ENCODE measurements at places on chromosomes 12 and 14.

DNA sequence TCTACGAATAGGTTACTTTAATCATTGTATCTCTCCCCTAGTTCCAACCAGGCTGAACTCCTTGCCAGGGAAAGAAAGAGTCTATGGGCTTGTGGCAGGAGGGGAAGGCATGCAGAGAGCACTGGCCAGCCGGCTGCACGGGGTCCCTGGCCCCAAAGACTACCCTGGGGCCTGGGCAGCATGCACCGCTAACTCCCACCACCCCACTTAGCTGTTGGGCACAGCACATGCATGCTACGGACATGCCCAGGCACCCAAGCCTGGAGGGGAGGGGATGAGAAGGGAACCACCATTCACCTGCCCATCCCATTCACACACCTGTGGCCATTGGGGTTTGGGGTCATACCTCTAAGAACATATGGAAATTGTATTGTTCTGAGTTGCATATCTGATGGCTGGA lies 94.1 kb downstream of the PIK3C2G start:
- DNase-seq: no peak

DNA sequence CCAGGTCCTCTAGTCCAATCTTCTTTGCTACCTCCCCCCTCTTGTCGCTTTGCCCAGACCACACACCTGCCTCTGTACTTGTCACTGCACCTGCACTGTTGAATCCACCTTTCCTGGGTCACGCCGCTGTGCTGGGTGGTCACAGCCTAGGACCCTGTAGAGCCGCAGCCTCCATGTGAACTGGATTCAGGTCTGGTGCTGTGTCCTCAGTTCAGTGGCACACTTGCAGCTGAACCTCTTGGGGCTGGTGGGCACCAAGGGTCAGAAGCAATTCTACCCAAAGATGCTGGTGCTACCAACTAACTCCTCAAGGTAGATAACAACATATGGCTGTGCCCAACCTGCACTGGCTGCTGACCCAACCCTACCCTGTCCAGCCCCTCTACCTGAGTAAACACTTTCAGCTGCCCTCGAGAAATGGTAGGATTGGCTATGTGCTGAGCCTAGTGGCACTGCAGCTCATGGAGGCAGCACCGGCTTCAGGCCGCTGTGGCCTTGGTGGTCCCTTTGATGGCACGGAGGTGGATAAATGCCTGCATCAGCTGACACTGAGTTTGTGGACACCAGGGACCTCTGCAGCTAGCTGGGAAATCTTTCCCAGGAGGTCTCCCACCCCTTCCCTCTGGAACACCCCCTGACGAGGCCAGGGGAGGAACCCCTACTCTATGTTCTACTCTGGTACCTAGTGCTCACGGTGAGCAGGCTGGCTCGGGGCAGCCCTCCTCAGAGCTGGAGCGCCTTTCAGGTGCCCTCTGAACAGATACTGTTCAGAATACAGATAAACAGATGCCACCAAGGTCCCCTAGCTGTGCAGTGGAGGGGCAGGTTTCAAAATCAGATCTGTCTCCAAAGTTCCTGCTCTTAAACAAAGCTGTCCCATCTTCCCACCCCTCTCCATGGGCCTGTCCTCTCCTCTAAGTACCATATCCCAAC lies 14.3 kb downstream of the AGAP2 start:
- DNase-seq: no peak

GRCh38 chr12:89225401-89225800 lies 126.9 kb downstream of the DUSP6 start:
- peak; percentile 75 for DNase-seq

GRCh38 chr12:66244446-66244845 lies 55.4 kb downstream of the IRAK3 start:
- no peak for DNase-seq

DNA sequence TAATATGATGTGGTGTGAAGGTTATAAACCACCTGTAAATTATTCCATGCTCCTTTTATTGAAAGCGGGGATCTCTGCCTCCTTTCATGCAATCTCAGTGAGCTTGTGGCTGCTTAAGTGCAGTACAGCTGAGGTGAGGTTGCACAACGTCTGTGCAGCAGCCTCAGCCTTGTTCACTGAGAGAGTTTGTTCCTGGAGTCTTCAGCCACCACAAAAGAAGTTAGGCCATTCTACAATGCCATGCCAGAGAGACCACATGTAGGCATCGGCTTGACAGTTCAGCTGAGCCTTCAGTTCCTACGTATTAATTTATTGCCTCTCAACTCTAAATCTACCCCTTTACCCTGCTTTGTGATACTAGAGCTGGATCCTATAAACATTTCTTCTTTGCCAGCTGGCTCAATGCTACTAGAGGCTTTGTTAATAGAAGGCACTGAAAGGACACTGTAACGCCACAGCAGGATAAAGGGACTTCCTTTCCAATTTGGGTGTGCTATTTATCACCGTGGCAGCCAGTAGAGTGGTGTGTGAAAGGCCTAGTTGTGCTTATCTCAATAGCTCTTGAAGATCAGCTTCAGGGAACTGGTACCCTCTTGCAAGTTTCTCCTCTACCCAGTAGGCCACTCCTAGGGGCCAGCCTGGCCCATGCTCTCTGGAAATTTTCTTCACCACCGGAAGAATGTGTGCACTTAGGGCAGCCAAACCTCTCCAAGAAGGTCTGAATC lies 337.7 kb downstream of the IPO8 start:
- no peak for DNase-seq

DNA sequence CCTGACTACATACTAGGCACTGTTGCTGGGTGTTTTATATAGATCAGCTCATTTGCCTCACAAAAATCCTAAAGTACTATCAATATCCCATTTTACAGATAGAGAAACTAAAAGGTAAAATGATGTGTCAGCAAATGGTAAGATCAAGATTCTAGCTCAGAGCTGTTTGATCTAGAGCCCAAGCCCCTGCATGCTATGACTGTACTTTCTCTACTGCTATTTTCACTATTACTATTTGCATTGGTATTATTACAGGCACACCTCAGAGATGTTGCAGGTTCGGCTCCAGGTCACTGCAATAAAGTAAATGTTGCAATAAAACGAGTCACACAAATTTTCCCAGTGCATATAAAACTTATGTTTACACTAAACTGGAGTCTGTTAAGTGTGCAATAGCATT lies 10.9 kb downstream of the ISCU start:
- DNase-seq: no peak

GRCh38 chr14:78141590-78141989 lies 28.6 kb upstream of the NRXN3 start:
- no peak for DNase-seq

DNA sequence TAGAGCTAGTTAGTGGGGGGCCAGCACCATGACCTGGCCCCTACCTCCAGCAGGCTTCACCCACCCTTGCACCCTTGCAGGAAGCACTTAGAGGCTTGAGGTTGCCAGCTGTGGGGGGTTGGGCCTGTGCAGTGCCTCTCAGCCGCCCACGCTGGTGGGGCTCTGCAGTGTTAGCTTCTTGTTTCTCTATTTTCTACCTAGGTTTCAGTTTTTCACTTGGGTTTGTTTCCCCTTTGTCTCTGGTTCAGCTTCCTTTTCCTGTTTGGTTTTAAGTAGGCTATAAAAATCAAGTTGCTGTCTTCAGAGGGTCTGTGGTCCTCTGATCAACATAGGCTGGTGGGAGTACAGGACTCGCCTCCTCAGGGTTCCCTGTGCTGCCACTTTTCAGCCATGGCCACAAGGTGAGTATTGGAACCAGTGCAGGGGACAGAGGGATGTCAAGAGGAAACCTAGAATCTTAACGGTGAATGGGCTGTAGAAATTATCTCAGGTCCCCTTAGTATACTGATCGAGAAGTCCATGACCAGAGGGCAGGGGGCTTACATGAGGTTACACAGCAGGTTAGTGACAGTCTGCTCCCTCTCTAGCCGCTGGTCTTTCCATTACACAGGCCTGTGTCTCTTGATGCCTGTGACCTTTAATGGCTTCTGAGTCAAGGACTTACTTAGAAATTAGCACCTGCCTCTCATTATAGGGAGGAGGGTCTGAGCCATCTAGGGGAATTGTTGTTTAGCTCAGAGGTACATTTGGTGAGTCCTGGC lies at the start of gene EVL:
EVL (plus strand) TSS at position 312 of the 761 bp plus-strand sequence; CDS start at position 391, 79 bp downstream.
- peak; percentile 87 for DNase-seq

- no peak for DNase-seq
These were observed 70.7 kb downstream of the TAOK3 start for GRCh38 chr12:118302053-118302452.

DNA sequence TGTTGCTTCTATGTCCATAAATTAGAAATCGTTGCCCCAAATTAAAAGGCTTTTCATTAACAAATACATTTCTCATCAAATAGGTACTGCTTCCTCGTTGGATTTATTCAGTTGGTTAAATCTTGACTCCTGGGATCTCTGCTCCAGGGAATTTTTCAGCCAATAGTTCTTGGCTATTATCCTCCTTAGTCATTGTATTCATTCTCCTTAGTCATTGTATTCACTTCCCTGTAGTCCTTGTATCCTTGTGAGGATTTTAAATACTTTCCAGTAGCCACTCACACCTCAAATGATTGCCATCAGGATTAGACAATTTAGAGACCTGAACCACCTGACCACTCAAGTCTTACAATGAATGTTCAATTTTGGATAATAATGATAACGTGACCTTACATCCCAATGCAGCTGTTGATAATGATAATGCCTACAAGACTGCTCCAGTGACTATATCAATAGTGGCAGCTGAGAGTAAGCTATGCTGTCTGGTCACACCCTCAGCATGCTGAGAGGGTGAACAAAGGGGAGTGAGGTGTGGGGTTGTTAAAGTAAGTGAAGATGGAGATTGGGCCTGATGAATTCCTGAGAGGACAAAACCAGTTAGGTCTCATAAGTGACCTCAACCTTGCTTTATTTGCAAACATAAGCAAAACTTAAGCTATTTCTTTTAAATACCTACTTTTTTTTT lies 193.7 kb upstream of the RTL1 start:
- no peak for DNase-seq

GRCh38 chr12:817941-818600 lies 65.7 kb downstream of the WNK1 start:
- no peak for DNase-seq

DNA sequence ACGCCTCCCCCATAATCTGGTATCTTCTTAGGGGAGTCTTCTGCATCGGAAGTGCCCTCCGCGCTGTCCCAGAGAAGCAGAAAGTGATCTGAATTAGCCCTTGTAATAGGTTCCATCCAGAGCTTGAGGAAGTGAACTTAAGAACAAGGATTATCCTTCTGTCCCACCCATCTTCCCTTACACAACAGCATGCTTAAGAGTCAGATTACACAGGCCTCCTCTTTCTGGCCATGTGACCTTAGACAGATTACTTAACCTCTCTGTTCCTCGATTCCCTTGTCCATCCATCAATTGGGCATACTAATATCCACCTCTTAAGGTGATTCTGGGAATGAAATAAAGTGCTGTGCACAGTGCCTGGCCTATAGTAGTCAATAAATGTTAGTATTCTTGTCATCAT lies 11.4 kb downstream of the CABP1 start:
- no peak for DNase-seq

DNA sequence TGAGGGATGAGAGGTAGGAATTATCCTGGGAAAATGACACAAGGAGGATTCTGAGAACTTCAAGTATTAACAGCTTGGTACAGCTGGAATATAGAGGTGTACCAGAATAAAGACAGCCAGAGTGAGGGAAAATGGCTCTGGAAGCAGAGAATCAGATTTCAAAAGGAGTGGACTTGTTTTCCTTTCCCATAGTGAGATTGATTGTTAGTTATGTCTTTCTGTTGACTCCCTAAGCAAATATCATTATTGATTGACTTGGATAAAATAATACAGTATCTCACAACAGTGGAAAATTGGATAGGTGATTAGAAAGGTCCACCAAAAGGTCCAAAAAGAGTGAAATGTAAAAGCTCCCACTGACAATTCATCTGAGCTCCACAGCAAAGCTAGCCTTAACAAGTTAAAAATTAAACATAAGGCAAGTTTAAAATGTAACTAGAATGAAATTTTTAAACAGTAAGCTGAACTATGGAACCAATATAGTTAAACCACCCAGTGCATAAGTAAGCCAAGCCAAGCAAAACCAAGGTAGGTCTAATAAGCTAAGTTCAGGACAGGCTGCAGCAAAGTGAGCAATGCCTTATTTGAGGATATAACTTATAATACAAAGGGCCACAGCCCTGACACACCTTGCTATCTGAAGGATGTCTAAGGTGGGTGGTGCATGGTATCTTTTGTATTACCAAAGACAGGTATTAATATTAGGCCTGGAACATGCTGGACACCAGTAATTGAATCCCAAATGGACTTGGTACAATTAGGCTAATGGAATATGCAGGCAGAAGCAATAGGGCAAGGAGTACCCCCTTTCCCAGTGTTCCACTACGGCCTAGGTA lies 21.8 kb downstream of the ENTPD5 start:
- no peak for DNase-seq

DNA sequence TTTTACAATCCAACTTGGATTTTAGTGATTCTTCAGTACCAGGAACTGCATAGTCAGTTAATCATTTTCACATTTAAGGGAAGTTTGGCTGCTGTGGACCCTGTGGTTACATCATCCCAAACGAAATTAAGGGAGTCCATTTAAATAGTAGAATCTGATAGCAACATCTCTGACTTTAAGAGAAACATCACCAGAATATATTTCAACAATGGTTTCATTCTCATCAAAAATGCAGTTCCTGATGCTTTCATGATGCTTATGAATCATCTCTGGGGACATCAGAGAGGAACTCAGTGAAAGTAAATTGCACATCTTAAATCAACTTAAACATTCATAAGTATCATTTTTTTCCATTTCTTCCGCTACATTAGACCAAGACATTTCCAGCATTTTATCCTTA lies 1170.7 kb downstream of the FSCB start:
- no peak for DNase-seq

- no peak for DNase-seq
These were observed 6.9 kb upstream of the HOXC4 start for GRCh38 chr12:54046809-54047159.

DNA sequence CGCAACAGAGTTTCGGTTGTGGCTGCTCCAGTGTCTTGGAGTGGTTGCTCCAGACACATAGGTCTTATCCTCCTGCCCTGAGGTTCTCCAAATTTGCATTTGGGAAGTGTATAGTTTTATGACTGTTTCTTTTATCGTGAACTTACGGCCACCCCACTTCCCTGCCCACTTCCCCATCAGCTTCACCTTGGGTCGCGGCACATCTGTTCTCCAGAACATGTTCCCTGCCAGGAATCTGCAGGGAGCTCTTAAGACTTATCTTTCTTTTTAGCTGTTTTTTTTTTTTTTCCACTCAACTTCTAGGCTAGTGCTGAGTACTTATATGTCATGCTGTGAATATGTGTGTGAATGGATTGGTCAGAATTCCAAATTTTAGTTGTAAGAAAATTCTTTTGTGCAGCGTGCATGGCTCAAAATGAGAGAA lies 75.4 kb downstream of the ETV6 start:
- no peak for DNase-seq

- no peak for DNase-seq
These were observed 167.9 kb downstream of the FSCB start for GRCh38 chr14:44339231-44339630.

All from stimulated activated CD4-positive, alpha-beta T cell treated with anti-CD3 and anti-CD28 coated beads, TNF-alpha, amount 100 ng/mL, for 24 hours (primary cell).